Stromal cell of bone marrow (primary cell): ENCODE measurements at places on chromosomes 6 and 20.

- DNase-seq: no peak
Measured at GRCh38 chr6:10398446-10399218, 16.2 kb downstream of the TFAP2A start.

- no peak for DNase-seq
Measured at GRCh38 chr6:29251736-29252135, 49.8 kb upstream of the OR14J1 start.

DNA sequence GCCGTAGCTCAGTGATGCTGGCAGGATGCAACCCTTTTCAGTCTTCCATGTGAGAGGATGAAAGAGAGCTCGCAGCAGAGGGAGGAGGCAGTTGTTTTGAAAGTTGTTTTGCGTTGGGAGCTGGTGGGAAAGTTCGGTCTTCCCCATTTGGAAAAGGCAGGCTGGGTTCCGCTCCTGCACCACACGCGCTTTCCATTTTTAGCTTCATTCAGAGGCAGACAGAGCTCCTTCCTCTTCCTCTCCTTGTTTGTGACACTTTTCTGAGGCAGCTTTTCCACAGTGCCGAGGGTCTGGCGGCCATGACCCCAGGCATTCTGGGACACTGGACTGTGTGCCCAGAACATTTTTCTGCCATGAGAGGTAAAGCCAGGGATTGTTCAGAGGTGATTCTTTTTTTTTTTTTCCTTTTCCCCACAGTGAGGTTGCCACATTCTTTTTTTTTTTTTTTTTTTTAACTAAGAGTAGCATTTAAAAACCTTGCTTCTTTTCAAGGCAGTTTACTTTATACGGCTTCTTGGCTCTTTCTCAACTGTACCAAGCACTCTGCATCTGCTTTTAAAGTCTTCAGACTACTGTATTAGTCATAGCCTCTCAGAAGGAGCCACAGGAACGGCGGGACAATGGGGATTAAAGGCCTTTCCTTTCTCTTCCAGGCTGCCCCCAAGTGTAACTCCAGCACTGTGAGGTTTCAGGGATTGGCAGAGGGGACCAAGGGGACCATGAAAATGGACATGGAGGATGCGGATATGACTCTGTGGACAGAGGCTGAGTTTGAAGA lies 1.6 kb downstream of the PRDM1 start:
- peak; percentile 57 for DNase-seq

GRCh38 chr6:166619912-166620311 lies 7.1 kb downstream of the RPS6KA2 start:
- DNase-seq: peak; percentile 92

- no peak for DNase-seq
Measured at GRCh38 chr6:38266921-38267354, 372.8 kb downstream of the BTBD9 start.

- DNase-seq: no peak
Measured at GRCh38 chr6:151247490-151247889, 7.7 kb downstream of the AKAP12 start.

GRCh38 chr20:45999557-46000261 lies 9.0 kb upstream of the MMP9 start:
- no peak for DNase-seq

DNA sequence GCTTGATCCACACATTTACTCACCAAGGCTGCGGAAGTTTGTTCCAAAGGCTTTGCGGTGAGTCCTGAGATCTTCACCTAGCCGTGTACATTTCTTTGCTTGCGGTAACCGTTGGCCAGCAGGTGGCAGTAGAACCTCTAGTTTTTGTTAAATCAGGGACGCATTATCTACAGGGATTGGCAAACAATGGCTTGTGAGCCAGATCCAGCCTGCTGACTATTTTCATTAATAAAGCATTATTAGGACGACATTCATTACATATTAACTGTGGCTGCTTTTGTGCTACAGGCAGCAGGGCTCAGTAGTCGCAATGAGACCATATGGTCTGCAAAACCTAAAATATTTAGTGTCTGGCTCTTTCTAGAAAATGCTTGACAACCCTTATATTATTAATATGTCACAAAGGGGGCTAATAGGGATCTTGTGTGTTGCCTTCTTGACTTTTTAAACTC lies 174.1 kb downstream of the DOK5 start:
- DNase-seq: peak; percentile 47

DNA sequence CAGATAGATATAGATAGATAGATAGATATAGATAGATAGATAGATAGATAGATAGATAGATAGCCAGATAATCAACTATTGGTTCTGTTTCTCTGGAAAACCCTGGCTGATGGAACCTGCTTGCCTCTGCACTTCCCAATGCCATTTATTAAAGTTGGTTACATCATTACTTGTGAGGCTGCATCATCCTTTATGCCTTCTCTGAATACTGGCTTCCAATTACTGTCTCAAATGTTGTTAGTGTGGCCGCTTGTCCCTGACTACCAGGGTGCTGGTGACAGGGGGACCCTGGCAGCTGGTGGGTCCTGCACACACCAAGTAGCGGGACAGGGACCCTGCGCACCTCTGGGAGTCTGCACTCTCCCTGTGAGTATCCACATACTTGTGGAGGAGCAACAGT lies 3.9 kb upstream of the SLPI start:
- DNase-seq: no peak

GRCh38 chr20:51265361-51265760 lies 242.5 kb upstream of the KCNG1 start:
- no peak for DNase-seq

- DNase-seq: no peak
Measured at GRCh38 chr6:156934069-156934460, 156.9 kb downstream of the ARID1B start.

- DNase-seq: no peak
Measured at GRCh38 chr6:170423030-170423429, 116.5 kb downstream of the FAM120B start.

- no peak for DNase-seq
Measured at GRCh38 chr20:63577317-63577894, 3.4 kb upstream of the HELZ2 start.

DNA sequence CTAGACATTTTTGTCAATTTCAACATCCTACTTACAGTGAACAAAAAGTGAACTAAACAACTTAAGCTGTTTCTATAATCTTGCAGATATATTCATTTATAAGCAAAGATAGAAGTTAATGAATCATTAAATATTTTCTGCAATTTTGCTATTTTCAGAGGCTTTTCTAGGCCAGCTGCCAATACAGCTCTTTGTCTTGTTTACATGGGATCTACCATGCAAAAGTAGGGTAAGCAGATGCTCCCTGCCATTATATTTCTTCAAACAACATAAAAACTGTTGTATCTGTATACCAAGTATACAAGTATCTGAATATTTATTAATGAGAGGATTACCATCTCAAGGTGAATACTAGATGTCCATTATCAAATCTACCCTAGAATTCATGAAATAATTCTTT lies 15.4 kb downstream of the PNISR start:
- DNase-seq: no peak
